ENCODE measurements at places on chromosomes 7 and 10.

DNA sequence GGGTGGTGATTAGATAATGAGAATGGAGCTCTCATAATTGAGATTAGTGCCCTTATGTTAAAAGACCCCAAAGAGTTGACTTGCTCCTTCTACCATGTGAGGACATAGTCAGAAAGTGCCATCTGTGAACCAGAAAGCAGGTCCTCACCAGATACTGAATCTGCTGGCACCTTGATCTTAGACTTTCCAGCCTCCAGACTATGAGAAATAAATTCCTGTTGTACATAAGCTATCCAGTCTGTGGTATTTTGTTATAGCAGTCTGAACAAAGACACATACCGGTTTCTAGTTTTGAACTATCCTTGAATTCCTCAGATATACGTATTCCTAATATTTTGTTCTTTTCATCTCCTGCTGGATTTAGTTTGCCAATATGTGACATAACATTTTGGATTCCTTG is 228.1 kb downstream of the FZD1 start:
- DNase-seq = no peak

- no peak for DNase-seq
These were observed 7.9 kb downstream of the TUBAL3 start for GRCh38 chr10:5396556-5397300.

DNA sequence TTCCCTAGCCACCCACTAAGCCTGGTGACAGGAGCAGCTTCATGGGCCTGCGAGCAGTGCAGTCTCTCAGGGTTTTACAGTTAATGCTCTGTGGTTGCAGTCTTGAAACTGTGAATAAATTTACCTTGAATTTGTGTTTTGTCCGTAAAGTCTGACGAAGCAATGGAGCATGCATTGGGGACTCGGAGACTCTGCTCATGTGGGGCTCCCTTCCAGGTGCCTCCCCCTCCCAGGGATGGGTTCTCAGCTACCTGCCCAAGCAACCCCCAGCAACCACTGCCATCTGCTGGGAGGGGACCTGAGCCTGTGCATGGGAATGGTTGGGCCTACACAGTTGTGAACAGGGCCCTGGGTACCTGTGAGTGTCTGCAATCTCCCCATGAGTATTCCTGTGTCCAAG is 36.3 kb upstream of the IKZF1 start:
- DNase-seq = no peak

GRCh38 chr7:158001621-158002320 is 585.9 kb downstream of the PTPRN2 start:
- no peak for DNase-seq

DNA sequence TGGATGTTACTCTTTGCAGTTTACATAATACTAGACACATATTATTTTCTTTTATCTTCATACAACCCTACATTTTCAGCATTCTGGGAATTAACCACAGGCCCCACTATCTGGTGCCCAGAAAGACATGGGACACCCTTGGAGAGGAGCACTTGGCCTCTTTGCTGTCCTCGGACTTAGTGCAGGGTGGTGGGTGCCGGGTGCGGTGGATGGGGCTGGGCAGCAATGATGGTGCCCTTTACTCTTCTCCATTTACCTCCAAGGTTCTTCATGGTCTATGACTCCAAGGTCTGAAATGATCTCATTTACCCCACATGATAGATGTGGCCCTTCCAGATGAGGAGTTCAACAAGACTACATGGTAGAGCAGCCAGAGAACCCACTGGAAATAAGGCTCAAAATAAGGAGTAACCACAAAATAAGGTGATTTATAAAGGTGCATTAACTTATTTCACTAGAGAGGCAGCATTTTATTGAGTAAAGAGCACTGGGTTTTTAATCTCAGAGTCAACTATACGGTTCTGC is 56.2 kb upstream of the IGFBP3 start:
- DNase-seq = no peak

Measured in uterus (tissue), 4 donors.